ENCODE measurements at places on chromosomes 5 and 9.
A peak's percentile ranks its signal among the peaks of the same experiment; 100 is the strongest.

- DNase-seq = peak; percentile 77
Measured at GRCh38 chr5:108381350-108381953, 446 bp downstream of the FBXL17 start.

DNA sequence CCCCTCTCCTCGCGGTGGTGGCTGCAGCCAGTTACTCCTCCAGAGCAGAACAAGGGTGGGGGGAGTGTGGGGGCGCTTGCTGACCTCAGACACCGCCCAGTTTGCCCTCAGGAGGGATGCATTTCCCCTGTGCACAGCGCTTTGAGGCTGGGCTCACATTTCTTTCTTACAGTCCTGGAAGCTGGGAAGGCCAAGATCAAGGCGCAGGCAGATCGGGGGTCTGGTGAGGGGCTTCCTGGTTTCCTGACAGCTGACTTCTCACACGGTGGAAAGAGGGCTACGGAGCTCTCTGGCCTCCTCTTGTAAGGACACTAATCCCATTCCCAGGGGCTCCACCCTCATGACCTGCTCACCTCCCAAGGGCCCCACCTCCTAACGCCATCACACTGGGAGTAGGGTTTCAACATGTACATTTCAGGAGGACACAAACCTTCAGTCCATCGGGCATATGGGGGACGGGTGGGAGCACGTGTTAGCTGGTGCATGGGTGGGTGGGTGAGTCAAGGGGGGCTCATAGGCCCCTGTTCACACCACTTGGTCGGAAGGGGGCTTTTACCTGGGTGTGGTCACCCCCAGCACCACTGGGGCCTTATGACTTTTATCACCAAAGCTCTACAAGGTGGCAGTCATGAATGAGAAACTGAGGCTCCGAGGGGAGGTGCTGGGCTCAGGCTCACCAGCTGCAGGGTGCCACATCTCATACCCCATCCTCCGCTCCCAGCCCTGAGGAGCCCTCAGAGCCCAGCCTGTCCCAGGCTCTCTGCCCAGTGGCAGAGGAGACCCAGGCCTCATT, 7.7 kb upstream of the SCGB3A1 start:
- DNase-seq = no peak

GRCh38 chr5:9927106-9927505, 297.0 kb upstream of the TAS2R1 start:
- peak; percentile 50 for DNase-seq

DNA sequence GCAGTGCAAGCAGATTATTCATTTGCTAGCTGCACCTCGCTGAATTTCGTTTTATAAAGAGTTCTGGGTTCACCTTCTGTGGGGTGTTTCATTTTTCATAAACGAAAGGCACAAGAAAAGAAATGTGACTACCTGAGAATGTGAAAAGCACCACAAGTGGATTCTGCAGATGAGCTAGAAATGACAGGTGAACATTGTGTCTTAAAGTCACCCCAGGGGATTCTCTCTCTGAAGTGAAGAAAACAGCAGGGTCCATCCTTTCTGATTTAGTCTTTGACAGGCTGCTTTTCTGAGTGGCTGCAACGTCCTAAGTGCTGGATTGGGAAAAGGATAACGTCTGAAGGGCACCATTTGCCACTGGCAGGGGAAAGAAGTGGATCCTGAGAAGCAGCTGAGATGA, 469.3 kb downstream of the SPATA31D1 start:
- DNase-seq = no peak

DNA sequence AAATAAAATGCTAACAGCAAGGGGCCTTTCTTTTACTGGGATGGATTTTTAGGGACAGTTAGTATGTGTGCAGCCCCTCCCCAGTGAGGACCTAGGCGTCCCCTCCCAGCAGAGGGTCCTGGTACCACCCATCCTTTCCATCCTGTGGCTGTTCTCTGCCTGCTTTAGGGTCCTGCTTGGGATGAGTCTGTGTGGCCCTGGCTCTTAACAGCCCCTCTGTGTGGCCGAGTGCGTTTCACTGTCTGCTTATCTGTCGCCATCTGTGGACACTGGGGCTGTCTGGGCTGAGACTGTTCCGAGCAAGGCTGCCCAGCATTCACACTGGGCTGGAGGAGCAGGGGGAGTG, 17.0 kb downstream of the WNK2 start:
- no peak for DNase-seq

DNA sequence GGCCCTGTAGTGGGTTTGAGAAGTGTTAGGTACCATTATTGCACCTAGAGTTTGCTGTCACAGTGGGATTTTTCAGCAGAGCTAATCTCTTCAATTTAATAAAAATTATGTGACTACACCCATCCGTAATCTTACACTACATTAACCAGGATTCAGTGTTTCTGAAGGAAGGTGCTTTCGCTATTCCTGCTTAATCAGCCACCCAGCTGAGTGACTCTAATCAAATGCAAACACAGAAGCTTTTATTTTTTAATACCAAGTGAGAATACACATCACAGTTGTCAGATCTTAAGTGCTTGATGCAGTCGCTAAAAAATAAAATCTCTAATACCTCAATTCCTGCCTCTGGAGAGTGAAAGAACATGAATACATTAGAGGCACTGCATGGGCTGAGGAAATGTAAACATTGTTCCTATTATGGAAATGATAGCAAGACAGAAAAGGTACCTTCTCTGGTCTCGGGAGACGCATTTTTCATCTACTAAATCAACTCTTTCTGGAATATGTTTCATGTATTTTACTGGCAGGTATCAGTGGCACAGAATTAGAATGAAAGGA, 125.7 kb downstream of the SEMA6A start:
- no peak for DNase-seq

DNA sequence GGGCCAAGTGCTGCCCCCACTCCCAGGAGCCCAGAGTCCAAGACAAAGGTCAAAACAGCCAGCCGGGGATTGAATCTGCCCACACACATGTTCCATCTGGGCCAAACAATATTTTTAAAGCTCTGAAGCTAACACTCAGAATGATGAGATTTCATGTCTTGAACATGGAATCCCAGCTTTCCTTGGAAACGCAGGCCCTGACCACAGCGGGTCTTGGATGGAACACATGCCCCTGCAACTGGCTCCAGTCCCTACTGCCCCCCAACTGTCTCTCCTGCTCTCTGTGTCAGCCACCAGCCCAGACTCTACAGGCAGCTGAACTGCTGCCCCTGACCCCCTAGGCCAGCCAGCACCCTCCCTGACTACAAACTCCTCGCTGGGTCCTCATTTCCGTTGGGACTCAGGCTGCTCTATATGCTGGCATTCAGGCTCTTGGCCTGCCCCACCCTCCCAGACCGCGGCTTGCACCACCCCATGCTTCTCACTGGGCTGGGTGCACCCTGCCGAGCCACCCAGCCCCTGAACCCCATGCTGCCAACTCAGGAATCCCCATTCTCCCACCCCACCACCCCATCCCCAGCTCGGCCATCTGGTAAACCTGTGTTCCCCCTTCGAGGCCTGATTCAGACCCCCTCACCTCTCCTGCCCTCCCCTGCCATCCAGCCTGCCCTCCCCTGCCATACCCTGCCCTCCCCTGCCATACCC, 71.7 kb downstream of the ADAMTS2 start:
- no peak for DNase-seq

DNA sequence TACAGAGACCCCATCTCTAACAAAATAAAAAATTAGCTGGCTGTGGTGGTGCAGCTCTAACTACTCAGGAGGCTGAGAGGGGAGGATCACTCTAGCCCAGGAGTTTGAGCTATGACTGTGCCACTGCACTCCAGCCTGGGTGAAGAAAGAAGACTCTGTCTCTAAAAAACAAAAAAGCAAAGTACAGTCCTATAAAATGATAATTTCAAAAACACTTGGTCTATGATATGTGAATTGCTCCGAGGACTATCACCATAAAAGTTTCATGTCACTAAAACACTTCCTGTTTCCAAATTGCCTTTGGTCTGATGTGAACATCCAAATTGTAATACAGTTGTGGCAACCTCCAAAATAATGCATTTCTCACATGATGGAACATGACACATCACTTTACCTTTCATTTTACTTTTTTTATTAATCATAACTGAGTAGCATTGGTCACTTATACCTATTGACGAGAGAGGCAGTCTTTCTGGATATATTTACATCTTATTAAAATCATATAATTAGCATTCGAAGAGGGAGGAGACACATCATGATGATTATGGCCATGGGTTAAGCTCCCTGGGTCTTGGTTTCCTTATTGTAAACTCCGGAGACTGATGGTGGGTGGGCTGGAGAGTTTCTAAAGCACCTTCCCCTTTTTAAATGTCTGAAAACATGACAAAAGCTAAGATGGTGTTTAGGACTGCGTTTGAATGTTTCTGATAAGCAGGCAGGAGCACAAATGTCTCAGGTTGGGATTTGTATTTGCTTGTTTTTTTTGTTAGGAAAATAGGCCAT, 25.8 kb upstream of the CD180 start:
- DNase-seq = no peak

- no peak for DNase-seq
Measured at GRCh38 chr9:80114241-80114640, 542.5 kb downstream of the TLE4 start.

DNA sequence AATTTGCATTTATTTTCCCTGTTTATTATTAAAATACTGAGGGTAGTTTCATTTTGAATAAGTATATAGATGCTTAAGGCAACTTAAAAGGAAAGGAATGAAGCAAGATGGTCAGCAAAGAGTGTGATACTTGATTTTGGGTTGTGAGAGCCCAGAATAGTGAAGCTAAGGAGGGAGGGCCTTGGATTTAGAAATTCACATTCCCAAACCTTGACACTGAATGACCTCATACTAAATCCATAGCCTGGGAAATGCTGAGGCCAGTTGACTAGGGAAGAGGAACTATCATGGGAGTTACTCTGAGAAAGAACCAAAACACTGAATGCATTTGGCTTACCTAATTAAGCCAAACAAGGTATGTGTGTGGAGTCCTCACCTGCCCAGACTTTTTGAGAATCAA, 292.5 kb downstream of the SPATA31D1 start:
- no peak for DNase-seq

DNA sequence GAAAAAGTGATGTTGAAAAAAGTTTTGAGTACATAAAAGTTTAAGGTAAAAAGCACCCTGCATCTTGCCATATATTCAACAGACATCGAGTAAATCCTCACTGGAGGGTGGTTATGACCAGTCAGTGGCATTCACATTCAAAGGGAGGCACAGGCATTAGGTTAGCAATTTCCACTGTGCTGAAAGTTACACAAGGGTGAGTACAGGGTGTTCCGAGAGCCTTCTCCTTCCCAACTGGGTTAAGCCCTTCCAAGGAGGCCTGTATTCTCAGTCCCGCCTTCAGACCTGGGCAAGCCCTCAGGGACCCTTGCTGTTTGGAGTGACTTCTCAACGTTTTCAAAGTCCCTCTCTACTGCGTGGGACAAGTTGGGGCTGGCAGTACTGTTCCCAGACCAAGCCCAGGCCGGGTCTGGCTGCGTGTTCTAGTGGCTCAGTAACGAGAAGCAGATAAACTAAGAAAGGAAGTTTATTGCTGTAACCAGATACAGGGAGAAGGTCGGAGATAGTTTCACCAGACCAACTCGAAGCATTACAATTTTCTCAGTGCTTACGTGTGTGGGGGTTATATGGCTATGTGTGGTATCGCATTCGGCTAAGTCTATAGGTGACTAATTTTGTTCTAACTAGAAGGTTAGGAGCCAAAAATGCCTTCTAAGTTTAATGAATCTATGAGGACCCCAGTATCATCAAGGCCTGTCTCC, 13.0 kb upstream of the SETX start:
- peak; percentile 53 for DNase-seq

DNA sequence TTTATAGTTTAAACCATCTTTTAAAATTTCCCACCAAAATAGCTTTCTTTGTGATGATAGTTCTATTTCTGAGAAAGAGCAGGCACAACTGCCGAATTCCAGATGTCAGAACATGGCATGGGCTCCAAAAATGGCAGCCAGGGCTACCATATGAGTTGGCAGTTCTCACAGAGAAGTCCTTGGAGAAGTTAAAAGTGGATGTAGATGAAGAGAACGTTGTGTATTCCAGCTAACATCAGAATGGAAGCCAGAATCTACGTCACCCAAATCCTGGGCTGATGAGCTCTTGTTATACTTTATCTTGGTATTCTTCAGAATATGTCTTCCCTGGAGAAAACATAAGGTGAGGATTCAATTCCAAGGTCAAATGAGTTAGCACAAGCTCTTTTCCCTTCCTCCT, 66.9 kb upstream of the BASP1 start:
- no peak for DNase-seq

GRCh38 chr9:133731876-133732638, 6.1 kb downstream of the SARDH start:
- peak; percentile 73 for DNase-seq

GRCh38 chr5:102089883-102090282, 206.2 kb downstream of the SLCO4C1 start:
- DNase-seq = no peak

DNA sequence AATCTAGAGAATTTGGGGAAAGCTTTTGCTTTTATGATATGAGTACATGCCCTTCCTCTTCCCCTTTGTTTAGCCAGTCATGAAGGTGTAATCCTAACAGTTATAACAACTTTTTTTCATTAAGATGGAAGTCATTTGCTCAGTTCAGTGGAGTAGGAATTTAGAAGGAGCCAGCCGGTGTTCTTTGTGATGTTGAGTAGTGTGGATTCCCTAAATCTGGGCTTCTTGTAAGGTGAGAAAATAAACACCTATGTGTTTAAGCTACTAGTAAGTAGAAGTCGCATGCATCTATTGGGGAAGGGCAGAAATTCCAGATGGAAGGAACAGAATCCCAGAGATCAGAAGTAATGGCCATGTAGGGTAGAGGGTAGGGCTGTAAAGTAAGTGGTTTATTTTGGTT, 13.6 kb upstream of the CNTLN start:
- no peak for DNase-seq

GRCh38 chr9:129889941-129890717, 54.9 kb downstream of the USP20 start:
- DNase-seq = no peak

- DNase-seq = no peak
Measured at GRCh38 chr5:126752081-126752785, 24.7 kb upstream of the LMNB1 start.

DNA sequence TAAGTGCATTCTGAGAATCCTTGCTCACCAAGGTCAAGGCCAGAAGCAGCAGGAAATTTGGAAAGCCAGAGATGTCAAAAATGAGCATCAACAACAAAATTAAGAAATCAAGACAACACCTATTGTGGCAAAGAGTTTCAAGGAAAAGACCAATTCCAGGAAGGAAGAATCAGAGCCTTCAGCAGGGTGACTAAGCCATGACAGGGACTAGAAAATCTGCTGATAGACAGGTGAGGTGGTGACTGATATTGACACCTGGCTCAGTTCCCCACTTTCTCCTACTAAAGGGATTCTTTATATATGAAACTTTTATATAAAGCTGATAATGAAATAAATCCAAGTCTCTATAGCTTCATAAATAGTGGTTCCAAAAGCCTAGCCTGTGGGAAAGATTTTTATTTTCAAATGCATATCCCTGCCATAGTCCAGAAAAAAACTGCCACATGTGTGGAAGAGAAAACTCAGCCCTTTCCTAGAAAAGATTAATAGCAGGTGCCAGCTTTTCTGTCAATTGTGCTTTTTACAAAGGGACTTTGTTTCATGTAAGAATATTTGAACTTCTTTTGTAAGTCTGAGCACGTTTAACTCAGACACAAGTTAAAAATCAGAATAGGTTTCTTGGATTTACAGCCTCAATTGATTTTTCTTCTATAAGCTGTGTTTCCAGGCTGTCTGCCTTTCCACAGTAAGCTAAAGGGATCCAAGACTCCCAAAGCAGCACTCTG, 81.1 kb upstream of the GRAMD2B start:
- no peak for DNase-seq
